A549 treated with DMSO at 1 μM for 4 hours (cell line): ENCODE measurements at places on chromosomes 3 and 15. TPM values are rescaled to one million over a fixed set of nuclear protein-coding genes. Genes with fewer than 3 reads are reported as not detected.

Gene KNG1
- 0.17 TPM in 1 of 5 replicates, not detected in the others for total RNA-seq

Gene GOLGA8S
- total RNA-seq, result 0.07 to 0.18 TPM (median 0.17 TPM) in 5 replicates

Gene ACY1
- 23.8 to 27.0 TPM (median 25.0 TPM) in 5 replicates for total RNA-seq

Gene ECE2
- not detected in 5 replicates for total RNA-seq

Gene TAGLN3
- not detected in 5 replicates for total RNA-seq

Gene GCSAM
- total RNA-seq, result not detected in 5 replicates

Gene SPINK8
- total RNA-seq, result not detected in 5 replicates

Gene ANKRD34C
- total RNA-seq, result not detected in 5 replicates

Gene LRRIQ4
- total RNA-seq, result not detected in 5 replicates

Gene ATP13A5
- not detected in 5 replicates for total RNA-seq

Gene SEMA3B
- 6.7 to 8.1 TPM (median 6.9 TPM) in 5 replicates for total RNA-seq

Gene SCN11A
- 0.01 TPM in 1 of 5 replicates, not detected in the others for total RNA-seq

Gene EPHA3
- not detected in 5 replicates for total RNA-seq

Gene SAMMSON
- total RNA-seq, result not detected in 5 replicates

Gene SKOR1
- total RNA-seq, result 0.03 to 0.04 TPM (median 0.03 TPM) in 3 of 5 replicates, not detected in the others

Gene DPPA2
- total RNA-seq, result not detected in 5 replicates

Gene RARB
- total RNA-seq, result 6.6 to 16.1 TPM (median 14.1 TPM) in 5 replicates

Gene C3orf85
- total RNA-seq, result not detected in 5 replicates

Gene MORC1
- total RNA-seq, result not detected in 5 replicates

Gene GPR171
- not detected in 5 replicates for total RNA-seq

Gene P4HTM
- 14.8 to 19.6 TPM (median 18.6 TPM) in 5 replicates for total RNA-seq

Gene ANKUB1
- total RNA-seq, result not detected in 5 replicates

Gene FAM3D
- not detected in 5 replicates for total RNA-seq

Gene SEMA5B
- 0.16 to 1.1 TPM (median 0.26 TPM) in 5 replicates for total RNA-seq

Gene FAM227B
- 0.76 to 1.3 TPM (median 1.1 TPM) in 5 replicates for total RNA-seq

Gene CDHR4
- total RNA-seq, result 0.15 to 0.46 TPM (median 0.30 TPM) in 5 replicates

Gene TGM4
- 0.05 to 0.09 TPM (median 0.07 TPM) in 3 of 5 replicates, not detected in the others for total RNA-seq

Gene PCBP4
- 11.7 to 13.8 TPM (median 12.9 TPM) in 5 replicates for total RNA-seq

Gene SHC4
- 0.80 to 1.1 TPM (median 1.0 TPM) in 5 replicates for total RNA-seq

Gene SI
- total RNA-seq, result not detected in 5 replicates

Gene ADAMTS17
- 0.03 to 0.41 TPM (median 0.17 TPM) in 5 replicates for total RNA-seq

Gene GALNT15
- 0.06 to 0.14 TPM (median 0.07 TPM) in 3 of 5 replicates, not detected in the others for total RNA-seq

Gene MESD
- total RNA-seq, result 37.7 to 40.9 TPM (median 39.2 TPM) in 5 replicates

Gene SLC6A20
- total RNA-seq, result 0.02 to 0.09 TPM (median 0.02 TPM) in 4 of 5 replicates, not detected in the other

Gene OR4F15
- total RNA-seq, result not detected in 5 replicates

Gene PRKAR2A
- total RNA-seq, result 16.9 to 22.1 TPM (median 21.3 TPM) in 5 replicates

Gene MKRN3
- 2.2 to 3.6 TPM (median 2.8 TPM) in 5 replicates for total RNA-seq

Gene ATRIP
- total RNA-seq, result 7.3 to 9.8 TPM (median 9.4 TPM) in 5 replicates

Gene GRAMD2A
- total RNA-seq, result 0.13 TPM in 1 of 5 replicates, not detected in the others

Gene IGDCC3
- 0.05 to 0.21 TPM (median 0.12 TPM) in 4 of 5 replicates, not detected in the other for total RNA-seq

Gene CACNA1D
- 0.68 to 1.6 TPM (median 0.98 TPM) in 5 replicates for total RNA-seq

Gene PARP9
- total RNA-seq, result 4.9 to 7.0 TPM (median 5.5 TPM) in 5 replicates

Gene LRRC2
- total RNA-seq, result 0.04 TPM in 1 of 5 replicates, not detected in the others

Gene CD200R1
- 0.06 to 0.10 TPM (median 0.06 TPM) in 3 of 5 replicates, not detected in the others for total RNA-seq

Gene FAM43A
- total RNA-seq, result 2.8 to 4.6 TPM (median 4.0 TPM) in 5 replicates

Gene CYB561D2
- total RNA-seq, result 17.2 to 23.0 TPM (median 22.0 TPM) in 5 replicates
